ENCODE measurements at places on chromosomes 13 and 19.

DNA sequence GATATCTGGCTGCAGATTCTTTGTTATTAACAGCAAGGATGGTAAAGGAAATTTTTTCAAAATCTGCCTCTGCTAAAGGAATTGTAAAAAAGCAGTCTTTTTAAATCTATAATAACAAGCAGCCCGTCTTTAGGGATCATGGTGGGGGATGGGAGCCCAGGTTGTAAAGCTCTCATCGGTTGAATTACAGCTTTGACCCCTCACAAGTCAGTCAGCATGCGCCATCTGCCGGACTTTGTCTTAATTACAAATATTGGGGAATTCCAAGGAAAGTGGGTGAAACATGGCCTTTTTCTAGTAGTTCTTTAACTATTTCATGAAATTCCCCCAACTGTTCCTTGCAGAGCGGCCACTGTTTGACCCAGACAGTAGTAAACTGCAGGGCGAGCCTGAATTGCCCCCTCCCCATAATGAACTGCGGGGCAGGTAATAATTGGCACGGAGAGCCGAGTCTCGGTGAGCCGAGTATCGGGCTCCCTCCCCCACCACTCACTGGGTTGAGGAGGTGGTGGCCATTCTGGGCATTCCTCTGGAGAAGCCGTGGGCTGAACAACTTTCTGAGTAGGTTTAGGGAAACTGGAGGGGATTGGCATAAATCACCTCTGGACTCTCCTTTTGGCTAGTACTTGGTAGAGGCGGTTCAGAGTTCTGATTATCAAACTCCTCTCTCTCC, 11.6 kb downstream of the ZNF578 start:
- no peaks in the 10 kb centered on the region for H3K36me3 ChIP-seq
- H3K27me3 ChIP-seq = no peaks in the 10 kb centered on the region
- DNase-seq = no peak

- H3K27me3 ChIP-seq = no peaks in the 10 kb centered on the region
- H3K4me1 ChIP-seq = peaks cover 11% of the 10 kb centered on the region
- peak overlapping the region; percentile 92 for H3K27ac ChIP-seq
- no peak for DNase-seq
- peaks cover 6% of the 10 kb centered on the region for H3K36me3 ChIP-seq
Observed at GRCh38 chr19:10086591-10087192, 575 bp downstream of the SHFL start.

DNA sequence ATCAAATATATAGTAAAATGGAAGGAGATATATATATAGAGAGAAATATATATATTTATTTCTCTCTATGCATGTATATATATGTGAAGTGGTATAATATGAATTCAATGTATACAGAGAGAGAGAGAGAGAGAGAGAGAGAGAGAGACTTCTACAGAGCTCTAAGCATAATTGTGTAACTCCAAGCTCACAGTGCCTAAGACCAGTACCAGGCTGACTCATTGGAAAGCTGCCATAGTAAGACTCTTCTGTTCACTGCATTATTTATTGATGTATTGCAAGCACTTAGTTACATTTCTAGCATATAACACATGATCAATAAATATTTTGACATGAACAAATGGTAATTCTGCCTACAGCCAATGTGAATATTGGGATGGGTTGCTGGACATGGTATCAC, 1734.7 kb downstream of the SLITRK1 start:
- no peak for DNase-seq
- H3K4me1 ChIP-seq = no peaks in the 10 kb centered on the region
- no peaks in the 10 kb centered on the region for H3K36me3 ChIP-seq
- H3K27ac ChIP-seq = no peak overlapping the region

GRCh38 chr19:47661161-47661560, 52.1 kb upstream of the EHD2 start:
- H3K36me3 ChIP-seq = peaks cover 3% of the 10 kb centered on the region
- no peak overlapping the region for H3K27ac ChIP-seq
- DNase-seq = no peak
- H3K4me1 ChIP-seq = peaks cover 42% of the 10 kb centered on the region
- no peaks in the 10 kb centered on the region for H3K27me3 ChIP-seq

DNA sequence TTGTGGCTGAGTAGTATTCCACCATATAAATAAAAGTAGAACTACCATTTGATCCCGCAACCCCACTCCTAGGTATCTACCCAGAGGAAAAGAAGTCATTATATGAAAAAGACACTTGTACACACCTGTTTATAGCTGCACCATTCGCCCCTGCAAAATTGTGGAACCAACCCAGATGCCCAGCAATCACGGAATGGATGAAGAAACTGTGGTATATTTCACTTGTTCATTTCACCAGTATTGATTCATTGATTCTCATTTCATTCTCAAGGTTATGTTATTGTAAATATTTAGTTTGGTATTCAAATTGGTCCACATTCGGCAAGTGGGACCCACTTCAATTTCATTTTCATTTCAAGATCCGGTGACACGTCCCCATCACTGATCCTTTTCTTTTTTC, 8.2 kb upstream of the RFPL4A start:
- H3K27me3 ChIP-seq = no peaks in the 10 kb centered on the region
- H3K4me1 ChIP-seq = no peaks in the 10 kb centered on the region
- no peak overlapping the region for H3K4me3 ChIP-seq
- DNase-seq = no peak

DNA sequence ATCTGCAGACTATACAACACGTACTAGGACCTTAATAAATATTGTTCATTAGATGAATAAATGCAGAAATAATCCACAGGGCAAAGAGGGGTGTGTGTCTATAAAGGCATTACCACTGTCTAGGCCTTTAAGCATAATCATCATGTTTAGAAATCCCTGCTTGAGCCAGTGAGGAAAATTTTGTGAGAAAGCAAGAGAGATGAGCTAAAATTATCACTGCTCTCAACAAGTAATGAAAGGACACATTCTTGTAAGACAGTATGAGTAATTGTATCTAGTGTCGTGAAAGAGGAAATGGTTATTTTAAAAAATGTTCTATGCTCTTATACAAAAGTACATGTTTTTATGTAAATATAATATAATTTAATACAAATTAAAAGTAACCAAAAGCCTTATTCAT, 1699.4 kb downstream of the PCDH9 start:
- no peaks in the 10 kb centered on the region for H3K27me3 ChIP-seq

DNA sequence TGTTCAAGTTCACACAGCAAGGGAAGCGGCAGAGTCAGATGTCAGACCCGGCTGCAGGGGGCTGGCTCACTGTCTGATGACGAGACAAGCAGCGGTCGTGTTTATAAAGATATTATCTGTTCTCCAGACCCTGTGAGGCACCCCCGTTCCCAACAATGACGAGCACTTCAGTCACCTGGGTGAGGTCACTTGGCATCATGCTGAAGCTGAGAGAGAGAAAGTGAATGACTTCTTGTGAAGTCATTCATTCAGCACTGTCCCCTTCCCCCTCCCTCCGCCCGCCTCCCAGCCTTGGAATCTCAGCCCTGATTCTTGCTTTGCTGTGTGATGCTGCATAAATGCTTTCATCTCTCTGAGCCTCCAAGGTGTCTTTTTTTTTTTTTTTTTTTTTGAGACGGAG, 4.9 kb upstream of the LYPD3 start:
- H3K27ac ChIP-seq = no peak overlapping the region
- peaks cover 12% of the 10 kb centered on the region for H3K4me1 ChIP-seq
- no peak overlapping the region for H3K4me3 ChIP-seq
- no peaks in the 10 kb centered on the region for H3K36me3 ChIP-seq
- no peaks in the 10 kb centered on the region for H3K27me3 ChIP-seq

- no peaks in the 10 kb centered on the region for H3K27me3 ChIP-seq
- H3K4me3 ChIP-seq = no peak overlapping the region
- no peak overlapping the region for H3K27ac ChIP-seq
- H3K4me1 ChIP-seq = no peaks in the 10 kb centered on the region
- no peaks in the 10 kb centered on the region for H3K36me3 ChIP-seq
- no peak for DNase-seq
Observed at GRCh38 chr13:91699863-91700262, 301.4 kb downstream of the GPC5 start.

DNA sequence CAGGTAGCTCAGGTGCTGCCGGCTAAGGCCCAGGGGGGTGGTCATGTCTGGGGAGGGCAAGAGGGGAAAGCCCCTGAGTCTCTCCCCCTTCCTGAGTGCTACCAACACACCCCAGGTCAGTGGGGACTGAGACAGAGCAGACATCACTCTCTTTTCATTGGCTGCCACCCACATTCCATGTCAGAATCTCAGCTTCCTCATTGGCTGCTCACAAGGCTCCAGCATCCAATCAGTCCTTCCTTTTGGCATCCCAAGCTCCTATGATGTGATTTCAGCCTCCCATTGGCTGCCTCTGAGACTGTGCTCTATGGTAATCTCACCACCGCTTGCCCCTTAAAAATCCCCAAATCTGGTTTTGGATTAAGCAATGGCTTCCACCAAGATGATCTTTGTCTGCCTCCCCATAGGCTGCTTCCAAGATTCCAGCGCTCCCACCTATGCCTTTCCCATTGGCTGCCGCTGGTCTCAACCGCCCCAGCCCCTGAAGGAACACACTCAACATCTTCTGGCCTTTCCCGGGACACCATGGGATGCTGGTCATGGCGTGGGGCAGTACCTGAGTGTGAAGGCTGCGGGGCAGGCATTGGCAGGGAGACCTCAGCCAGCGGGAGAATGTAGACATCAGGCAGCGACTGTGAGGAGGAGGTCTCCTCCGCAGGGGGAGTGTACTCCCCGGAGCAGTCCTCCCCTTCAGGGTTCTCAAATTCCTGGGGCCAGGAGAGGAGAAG, 2.0 kb downstream of the LMTK3 start:
- peaks cover 32% of the 10 kb centered on the region for H3K27me3 ChIP-seq
- H3K4me1 ChIP-seq = peaks cover 37% of the 10 kb centered on the region
- no peak overlapping the region for H3K4me3 ChIP-seq
- no peak for DNase-seq
- H3K27ac ChIP-seq = no peak overlapping the region

GRCh38 chr19:37332839-37333238, 38.1 kb upstream of the ZNF527 start:
- H3K4me1 ChIP-seq = peaks cover 19% of the 10 kb centered on the region
- peaks cover 27% of the 10 kb centered on the region for H3K36me3 ChIP-seq
- DNase-seq = no peak
- H3K27me3 ChIP-seq = no peaks in the 10 kb centered on the region

DNA sequence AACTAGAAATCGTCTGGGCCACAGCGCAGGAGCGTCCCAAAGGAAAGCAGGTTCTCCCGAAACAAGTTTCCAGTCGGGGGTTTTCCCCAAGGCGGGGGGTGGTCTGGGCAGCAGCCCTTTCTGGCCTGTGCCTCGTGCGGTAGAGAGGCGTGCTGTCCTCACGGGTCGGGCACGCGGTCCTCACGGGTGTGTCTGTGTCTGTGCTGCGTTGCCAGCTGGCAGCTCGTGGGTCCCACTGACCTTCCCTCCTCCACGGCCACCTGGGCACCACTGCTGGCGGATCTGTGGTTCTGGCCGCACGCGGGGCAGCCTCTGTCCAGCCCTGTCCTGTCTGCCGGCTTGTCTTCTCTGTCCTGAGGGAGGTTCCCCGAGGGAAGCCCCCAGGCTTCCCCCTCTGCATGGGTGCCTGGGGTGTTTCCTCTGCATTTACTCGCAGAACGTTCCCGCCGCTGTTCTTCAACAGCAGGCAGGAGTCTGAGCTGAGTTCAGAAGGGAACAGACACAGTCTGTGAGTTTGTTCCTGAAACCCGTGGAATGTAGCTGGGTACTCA, 98.2 kb upstream of the MCF2L start:
- H3K27me3 ChIP-seq = no peaks in the 10 kb centered on the region
- no peak overlapping the region for H3K27ac ChIP-seq
- H3K4me1 ChIP-seq = peaks cover 4% of the 10 kb centered on the region
- DNase-seq = no peak

- DNase-seq = no peak
- H3K4me1 ChIP-seq = peaks cover 11% of the 10 kb centered on the region
- H3K4me3 ChIP-seq = no peak overlapping the region
- H3K36me3 ChIP-seq = no peaks in the 10 kb centered on the region
Observed at GRCh38 chr13:35469806-35470525, 6.5 kb downstream of the MAB21L1 start.

- DNase-seq = no peak
- no peaks in the 10 kb centered on the region for H3K27me3 ChIP-seq
- H3K4me3 ChIP-seq = no peak overlapping the region
- no peaks in the 10 kb centered on the region for H3K36me3 ChIP-seq
- H3K4me1 ChIP-seq = no peaks in the 10 kb centered on the region
Observed at GRCh38 chr13:101945435-101945834, 456.4 kb downstream of the FGF14 start.

GRCh38 chr13:30855569-30855968, 50.5 kb upstream of the MEDAG start:
- H3K27me3 ChIP-seq = no peaks in the 10 kb centered on the region
- no peak overlapping the region for H3K27ac ChIP-seq
- no peak overlapping the region for H3K4me3 ChIP-seq
- no peaks in the 10 kb centered on the region for H3K36me3 ChIP-seq
- DNase-seq = no peak

- no peak for DNase-seq
- H3K36me3 ChIP-seq = no peaks in the 10 kb centered on the region
- H3K4me3 ChIP-seq = no peak overlapping the region
- no peak overlapping the region for H3K27ac ChIP-seq
- H3K27me3 ChIP-seq = no peaks in the 10 kb centered on the region
Observed at GRCh38 chr13:91153372-91153771, 194.1 kb upstream of the MIR17HG start.

DNA sequence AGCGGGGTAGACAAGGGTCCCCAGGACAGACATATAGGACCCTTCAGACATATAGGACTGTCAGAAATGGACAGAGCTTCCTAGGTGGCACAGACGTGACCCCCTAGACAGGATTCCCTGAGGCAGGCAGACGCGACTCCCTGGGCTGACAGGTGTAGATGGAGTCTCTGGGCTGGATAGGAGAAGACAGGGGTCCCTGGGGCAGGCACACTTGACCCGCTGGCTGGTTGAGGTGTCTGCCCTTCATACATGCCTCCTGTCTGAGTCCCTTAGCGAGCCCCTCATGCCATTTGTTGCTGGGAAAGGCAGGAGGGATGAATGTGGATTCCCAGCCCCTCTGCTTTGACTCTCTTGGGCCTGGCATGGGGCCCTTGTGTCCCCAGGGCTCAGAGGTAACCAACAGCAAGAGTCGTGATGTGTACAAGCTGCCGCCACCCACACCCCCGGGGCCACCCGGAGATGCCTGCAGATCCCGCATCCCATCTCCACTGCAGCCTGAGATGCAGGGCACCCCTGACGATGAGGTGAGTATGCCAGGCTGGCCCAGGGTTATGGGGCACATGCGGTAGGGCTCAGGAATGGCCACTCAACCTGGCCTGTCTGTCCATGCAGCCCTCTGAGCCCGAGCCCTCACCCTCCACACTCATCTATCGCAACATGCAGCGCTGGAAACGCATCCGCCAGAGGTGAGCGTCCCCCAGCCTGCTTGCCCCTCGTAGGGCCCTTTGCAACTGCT, 3.0 kb downstream of the HSPB6 start:
- peaks cover 15% of the 10 kb centered on the region for H3K36me3 ChIP-seq
- peak; percentile 65 for DNase-seq
- H3K4me3 ChIP-seq = no peak overlapping the region
- peaks cover 2% of the 10 kb centered on the region for H3K27me3 ChIP-seq
- peak overlapping the region; percentile 93 for H3K27ac ChIP-seq

- peak overlapping the region; percentile 66 for H3K27ac ChIP-seq
- no peaks in the 10 kb centered on the region for H3K27me3 ChIP-seq
- peak overlapping the region; percentile 50 for H3K4me3 ChIP-seq
Observed at GRCh38 chr19:13979244-13979615, 26.9 kb downstream of the RFX1 start.

- no peak for DNase-seq
- no peak overlapping the region for H3K27ac ChIP-seq
- no peak overlapping the region for H3K4me3 ChIP-seq
- H3K36me3 ChIP-seq = no peaks in the 10 kb centered on the region
Observed at GRCh38 chr13:101264931-101265330, 151.4 kb downstream of the NALCN start.

- H3K4me3 ChIP-seq = no peak overlapping the region
- H3K27me3 ChIP-seq = no peaks in the 10 kb centered on the region
- no peak overlapping the region for H3K27ac ChIP-seq
Observed at GRCh38 chr13:31827707-31828106, 88.4 kb downstream of the RXFP2 start.

All from upper lobe of left lung (tissue), 6 donors.